ENCODE measurements at places on chromosomes 3 and 15.

DNA sequence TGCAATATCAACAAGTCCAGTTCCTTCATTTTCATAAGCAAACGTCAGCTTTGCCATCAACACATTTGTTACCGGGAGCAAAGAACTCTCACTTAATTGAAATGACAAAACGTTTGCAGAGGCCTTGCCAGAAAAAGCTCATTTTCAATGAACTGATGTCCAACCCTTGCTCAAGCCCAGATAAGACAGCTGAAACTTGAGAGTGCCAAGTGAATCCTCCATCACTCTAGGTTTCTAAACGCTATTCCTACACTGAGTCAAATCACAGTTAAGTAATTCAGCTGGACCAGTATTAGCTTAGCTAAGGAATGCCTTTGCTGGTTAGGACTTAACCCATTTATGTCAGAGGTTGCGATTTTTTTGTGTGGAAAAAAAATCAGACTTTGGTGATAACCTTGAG lies 11.5 kb downstream of the CHSY1 start:
- no peak for DNase-seq

- no peak for DNase-seq
These were observed 259.9 kb upstream of the KCNH8 start for GRCh38 chr3:18888370-18888769.

DNA sequence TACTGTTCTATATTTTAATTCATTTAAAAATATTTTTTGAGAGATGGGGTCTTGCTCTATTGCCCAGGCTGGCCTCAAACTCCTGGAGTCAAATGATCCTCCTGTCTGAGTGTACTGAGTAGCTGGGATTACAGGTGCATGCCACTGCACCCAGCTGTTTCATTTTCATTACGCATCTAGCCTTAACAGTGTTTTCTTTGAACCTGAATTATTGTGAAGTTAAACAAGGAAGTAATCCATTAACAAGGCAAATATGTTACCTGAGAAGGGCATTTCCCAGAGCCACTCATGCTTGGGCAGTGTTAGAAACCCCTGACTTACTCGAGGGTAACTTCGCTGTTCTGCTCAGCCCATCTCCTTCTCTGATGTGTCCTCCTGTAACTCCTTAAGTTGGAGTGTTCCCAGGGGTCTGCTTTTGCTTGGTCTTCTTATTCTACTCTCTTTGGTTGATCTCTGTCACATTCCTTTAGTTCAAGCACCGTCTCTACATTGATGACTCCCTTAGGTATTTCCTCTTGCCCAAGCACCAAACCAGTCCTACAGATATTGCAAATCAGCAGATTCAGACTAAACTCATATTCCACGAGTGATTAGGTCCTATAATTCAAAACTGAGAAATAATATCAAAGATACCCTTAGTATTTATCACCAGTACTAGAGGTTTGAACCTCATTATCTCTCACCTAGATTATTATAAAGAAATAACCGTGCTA lies 107.9 kb downstream of the STAC start:
- DNase-seq: no peak

GRCh38 chr15:77346245-77347036 lies 73.5 kb downstream of the PEAK1 start:
- no peak for DNase-seq

DNA sequence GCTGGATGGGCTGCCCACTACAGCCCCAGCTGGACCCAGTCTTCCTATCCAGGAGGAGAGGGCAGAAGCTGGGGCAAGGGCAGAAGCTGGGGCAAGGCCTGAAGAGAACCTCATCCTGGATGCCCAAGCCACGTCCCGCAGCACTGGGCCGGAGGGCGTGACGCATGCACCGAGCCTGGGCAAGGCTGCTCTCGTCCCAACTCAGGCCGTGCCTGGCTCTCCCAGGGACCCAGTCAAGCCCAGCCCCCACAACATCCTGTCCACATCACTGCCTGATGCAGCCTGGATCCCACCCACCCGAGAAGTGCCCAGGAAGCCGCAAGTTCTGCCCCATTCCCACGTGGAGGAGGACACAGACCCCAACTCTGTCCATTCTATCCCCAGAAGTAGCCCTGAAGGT lies 22.3 kb downstream of the FBLN2 start:
- no peak for DNase-seq

GRCh38 chr3:71317749-71318457 lies 265.6 kb downstream of the FOXP1 start:
- DNase-seq: peak; percentile 56

- no peak for DNase-seq
These were observed 64.5 kb downstream of the FLNB start for GRCh38 chr3:58072763-58073130.

DNA sequence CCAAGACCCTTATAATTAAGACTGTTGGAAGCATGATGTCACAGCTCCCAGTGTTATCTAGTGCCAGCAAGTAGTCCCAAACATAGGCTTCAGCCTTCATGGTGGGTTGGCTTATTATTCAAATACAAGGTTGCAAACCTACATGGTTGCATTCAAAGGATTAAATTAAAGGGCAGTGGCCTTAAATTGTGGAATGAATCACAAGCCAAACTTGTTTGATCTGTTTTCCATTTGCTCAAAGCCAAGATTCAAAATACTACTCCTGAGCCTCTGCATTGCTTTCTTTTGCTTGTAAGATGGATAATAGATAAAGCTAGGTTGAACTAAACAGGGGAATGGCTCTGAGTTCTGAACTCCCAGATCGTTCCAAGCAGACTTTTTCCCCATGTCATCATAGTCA lies 52.4 kb upstream of the GNB4 start:
- no peak for DNase-seq

GRCh38 chr3:61718565-61718964 lies 157.2 kb downstream of the PTPRG start:
- DNase-seq: no peak

GRCh38 chr3:128855569-128855968 lies 23.9 kb upstream of the ACAD9 start:
- no peak for DNase-seq

DNA sequence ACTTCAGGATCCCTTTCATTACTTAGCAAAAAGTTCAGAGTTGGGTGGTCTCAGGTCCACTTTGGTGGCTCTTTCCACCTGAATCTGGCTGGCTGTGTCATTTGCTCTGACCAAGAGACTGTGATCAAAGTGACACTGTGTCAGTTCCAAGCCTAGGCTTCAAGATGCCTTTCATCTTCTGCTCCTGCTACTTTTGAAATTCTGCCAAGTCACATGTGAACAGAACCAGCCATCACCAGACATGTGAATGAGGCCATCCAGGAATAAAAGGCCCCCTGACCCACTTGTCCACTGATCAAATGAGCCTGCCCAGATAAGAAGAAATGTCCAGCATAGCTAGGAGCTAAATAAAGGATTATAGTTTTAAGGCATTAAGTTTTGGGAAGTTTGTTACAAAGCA lies 132.2 kb downstream of the OSBPL10 start:
- no peak for DNase-seq

GRCh38 chr15:72864681-72865080 lies 81.1 kb upstream of the ADPGK start:
- no peak for DNase-seq

DNA sequence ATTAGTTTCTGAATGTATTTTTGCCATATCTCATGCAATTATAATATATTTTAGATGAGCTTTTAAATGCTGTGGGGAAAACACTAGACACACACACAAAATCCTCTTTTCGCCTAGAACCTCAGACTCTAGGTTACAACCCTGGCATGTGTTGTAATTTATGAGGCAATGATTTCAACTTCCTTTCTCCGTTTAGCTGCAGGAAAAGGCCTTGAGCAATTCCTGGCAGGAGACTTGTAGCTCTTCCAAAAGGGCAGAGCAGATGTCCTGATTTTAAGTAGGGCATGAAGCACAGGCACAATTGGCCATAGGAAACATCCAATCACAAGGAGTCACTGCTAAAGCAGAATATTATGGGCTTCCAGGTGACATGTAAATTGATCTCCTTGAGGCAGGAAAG lies 82.0 kb downstream of the GPR156 start:
- peak; percentile 83 for DNase-seq

- no peak for DNase-seq
These were observed 303.5 kb upstream of the LRRFIP2 start for GRCh38 chr3:37477711-37478487.

DNA sequence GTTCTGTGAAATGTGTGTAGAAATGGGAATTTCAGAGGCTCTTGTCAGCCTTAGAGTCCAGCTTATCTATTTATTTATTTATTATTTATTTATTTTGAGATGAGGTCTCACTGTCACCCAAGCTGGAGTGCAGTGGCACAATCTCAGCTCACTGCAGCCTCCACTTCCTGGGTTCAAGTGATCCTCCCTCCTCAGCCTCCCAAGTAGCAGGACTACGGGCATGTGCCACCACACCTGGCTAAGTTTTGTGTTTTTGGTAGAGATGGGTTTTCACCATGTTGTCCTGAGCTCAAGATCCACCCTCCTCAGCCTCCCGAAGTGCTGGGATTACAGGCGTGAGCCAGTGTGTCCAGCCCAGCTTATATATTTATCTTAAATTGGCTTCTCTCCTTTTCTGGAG lies 11.5 kb downstream of the CNOT10 start:
- DNase-seq: no peak

DNA sequence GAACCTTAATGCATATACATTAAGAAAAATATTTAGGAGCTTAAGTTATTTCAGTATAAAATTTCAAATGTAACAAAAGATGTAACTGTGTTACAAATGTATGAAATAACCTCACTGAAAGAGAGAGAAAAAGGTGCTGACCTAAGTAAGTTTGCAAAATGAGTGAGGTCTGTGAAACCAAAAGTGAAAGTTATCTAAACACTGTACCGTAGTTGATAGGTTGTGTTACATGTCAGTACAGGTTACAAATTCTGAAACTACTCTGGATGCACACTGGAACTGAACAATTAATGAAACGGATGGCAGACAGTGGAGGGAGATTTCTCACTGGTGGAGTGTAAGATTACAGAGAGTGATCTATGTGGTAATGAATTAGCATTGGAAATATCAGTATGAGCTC lies 420.7 kb downstream of the ZNF385D start:
- no peak for DNase-seq

DNA sequence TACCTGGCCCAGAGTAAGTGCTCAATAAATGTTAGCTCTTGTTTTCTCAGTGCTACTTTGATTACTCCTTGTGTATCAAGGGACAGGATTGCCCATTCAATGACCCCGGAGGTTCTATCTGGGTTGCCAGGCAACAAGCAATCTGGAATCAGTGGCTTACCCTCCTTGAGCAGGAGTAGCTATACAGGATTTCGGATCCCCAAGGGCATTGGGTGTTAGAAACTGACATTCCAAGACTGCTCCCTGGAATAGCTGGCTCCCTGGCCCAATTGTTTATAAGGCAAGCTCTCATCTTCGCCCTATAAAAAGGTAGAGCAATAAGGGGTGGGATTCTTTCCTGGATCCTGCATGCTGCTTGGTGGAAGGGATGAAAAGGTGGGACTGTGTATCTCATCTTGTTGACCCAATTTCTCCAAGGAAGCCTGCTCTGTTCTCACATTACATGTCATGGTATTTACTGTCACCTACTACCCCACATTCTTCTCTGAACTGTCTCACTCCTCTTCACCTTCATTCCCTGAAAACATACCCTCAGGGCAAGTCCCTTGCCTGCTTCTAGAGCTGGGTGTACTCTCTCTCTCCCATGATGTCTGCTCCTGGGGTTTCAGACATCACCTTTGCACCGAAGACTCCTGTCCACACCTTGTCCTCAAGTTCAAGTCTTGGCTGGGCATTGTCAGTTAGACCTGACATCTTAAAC lies 26.4 kb upstream of the SCN10A start:
- DNase-seq: no peak

DNA sequence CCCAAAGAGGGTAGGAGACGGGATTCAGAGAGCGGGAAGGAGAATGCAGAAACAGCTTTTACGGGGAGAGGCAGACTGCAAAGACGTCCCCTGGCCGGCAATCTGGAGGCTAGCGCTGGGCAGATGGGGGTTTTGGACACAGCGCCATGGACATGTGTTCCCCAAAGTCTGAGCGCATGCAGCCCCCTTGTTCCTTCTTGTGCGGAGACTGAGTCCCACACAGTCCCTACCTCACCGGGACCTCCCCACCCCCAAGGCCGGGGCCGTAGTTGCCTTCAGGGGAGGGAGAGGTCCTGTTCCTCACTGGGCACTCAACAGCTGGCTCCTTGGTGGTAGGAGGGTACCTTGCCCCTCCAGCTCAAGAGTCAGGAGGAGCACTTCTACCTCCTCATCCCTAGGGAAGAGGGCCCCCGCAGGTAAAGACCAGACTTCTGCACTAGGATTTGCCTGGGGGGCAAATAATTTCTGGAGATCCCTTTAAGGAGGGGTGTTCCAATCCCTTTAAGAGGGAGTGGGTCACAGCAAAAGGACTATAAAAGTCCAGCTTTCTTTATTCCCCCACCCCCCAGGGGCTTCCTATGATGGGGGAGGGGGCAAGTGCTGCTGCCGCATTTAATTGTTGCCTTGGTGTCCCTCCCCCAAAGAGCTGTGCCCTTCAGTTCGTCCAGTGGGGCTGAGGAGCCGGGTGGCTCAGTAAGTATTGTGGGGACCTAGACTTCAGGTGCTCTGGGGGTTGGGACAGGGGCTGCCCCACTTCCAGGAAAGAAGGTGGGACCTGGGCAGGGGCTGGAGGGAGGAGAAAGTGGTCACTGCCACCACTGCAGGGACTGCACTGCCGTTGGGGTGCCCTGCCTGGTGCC lies 3.6 kb upstream of the BAHD1 start:
- no peak for DNase-seq

- DNase-seq: no peak
These were observed 78.7 kb downstream of the ISG20 start for GRCh38 chr15:88717382-88718031.

DNA sequence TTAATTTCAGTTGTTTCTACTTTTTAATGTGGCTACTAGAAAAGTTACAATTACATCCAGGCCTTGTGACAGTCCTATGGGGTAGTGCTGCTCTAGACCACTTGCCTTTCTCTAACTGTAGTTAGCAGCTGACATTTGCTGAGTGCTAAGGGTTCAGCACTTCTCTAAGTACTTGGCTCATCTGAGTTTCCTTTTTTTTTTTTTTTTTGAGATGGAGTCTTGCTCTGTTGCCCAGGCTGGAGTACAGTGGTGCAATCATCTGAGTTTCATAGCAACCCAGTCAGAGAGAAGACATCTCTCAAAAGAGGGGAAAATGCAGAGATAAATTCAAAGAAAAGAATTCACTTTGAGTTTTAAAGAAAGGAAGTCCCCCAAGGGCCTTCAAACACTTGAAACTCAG lies 130.8 kb downstream of the MYLK start:
- no peak for DNase-seq

GRCh38 chr3:12662593-12663400 lies 1.1 kb downstream of the RAF1 start:
- no peak for DNase-seq

DNA sequence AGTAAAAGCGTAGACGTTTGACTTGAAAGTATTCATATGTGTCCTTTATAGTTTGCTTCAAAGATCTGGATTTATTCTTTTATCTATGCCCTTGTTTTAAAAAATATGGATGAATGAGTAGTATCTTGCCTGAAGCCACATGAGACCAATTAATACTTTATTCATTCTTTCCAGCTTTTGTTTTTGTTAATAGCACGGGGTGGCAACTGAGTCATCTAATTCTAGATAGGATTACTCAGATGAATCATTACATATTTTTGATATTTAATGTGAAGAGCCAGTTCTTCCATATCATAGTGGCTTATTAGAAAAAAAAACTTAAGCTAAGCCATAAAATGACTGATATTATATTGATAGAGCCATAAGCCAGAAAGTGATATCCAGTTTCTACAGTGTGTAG lies 121.9 kb downstream of the BBX start:
- DNase-seq: peak; percentile 42

All from fibroblast of upper back skin (primary cell).